ENCODE measurements at places on chromosomes 3 and 15.
A peak's percentile ranks its signal among the peaks of the same experiment; 100 is the strongest.

GRCh38 chr3:149277331-149277813, 55.7 kb upstream of the CP start:
- peak; percentile 56 for DNase-seq

DNA sequence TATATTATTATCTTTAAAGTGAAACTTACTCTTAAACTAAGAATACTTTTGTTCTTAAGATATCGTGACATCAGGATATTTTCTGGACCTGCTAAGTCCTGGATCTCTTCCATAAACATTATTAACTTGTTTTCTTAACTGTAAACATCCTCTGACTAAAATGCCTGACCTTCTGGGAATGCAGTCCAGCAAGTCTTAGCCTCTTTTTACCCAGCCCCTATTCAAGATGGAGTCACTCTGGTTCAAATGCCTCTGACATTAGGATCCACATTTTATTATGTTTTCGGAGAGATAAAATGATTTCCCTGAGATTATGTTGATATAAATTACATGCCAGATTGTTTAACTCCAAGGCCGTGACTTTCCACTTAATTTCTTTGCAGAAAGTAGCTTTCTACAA, 37.6 kb downstream of the OSTN start:
- DNase-seq, result no peak

GRCh38 chr3:54897028-54897711, 30.7 kb downstream of the LRTM1 start:
- DNase-seq, result no peak

GRCh38 chr3:51637941-51638471, 33.0 kb upstream of the TEX264 start:
- DNase-seq, result no peak

- no peak for DNase-seq
Measured at GRCh38 chr3:27358372-27358771, 10.8 kb downstream of the NEK10 start.

DNA sequence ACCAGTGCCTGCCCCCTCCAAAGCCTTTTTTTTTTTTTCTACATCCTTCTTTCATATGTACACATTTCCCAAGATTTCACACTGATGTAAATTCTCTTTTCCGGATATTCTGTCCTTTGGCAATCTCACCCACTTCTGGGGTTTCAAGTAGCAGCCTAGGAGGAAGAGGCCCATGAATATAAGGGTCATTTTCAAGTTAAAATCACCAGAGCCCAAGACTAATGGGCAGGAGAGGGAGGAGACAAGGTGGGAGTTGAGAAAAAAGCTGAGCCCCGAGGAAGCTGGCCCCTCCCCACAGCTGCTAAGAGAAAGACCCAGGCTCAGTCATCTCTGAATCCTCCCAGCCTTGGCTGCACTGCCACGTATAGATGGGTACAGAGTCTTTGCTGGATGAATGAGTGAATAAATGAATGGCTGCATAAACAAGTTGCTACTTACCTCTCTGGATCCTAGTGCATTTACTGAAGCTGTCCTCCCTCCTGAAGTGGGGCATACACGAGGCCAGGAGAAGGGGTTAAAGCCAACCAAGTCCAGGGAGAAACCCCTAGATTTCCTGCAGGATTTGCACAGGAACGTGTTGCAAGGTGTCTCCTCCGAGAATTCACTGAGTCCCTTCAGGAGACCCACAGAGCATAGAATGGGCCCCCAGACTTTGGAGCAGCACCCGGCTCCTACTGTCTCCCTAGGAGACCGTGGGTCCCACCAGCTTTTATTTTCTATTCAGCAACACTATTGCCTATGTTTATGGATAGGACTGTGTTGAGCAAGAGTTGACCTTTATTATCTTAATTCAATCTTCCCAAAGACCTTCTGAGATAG, 100.8 kb upstream of the LIPC start:
- no peak for DNase-seq

DNA sequence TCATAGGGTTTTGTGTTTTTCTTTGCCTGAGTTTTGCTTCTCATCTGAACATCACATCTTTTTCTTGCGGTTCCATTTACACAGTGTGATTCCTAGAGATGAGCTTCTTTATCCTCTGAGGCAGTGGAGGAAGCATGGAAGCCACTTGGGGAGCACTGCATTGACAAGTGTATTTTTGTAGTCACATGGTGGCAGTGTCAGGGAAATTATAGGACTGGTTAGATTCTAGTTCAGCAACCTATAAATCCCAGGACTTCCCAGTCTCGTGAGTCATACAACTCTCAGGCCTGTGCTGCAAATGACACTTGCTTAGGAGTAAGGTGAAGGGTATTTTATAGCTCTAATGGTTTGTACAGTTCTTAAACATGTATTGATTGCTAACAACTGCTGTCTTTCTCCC, 58.4 kb downstream of the RBM6 start:
- DNase-seq, result no peak

DNA sequence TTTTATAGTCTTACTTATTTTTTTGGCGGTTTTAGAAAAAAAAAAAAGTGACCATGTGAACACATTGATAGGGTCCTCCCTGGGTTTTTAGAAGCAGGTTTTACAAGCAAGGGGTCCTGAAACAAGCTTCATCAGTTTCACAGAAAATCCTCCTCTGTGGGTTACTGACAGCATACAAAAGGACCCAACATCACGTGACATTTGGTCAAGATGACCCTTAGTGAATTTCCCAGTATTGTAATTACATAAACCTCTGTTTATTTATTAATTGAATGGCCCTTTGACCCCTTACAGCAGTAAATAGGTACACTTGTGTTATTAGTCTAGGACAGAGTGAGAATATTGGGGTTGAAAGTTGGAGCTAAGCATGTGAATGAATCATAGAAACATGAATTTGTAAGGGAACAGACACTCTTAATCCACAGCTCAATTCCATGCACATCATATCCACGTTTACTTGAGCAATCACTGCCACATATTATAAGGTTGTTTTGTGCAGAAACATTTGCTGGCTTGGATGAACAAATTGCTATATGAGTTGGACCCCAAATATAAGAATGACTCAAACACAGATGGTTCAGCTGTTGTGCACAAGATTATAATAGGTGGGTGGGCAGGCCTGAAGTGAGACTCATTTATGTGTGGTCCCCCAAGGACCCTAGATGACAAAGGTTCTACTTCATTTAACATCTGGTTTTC, 137.5 kb downstream of the ZNF385D start:
- DNase-seq, result no peak

DNA sequence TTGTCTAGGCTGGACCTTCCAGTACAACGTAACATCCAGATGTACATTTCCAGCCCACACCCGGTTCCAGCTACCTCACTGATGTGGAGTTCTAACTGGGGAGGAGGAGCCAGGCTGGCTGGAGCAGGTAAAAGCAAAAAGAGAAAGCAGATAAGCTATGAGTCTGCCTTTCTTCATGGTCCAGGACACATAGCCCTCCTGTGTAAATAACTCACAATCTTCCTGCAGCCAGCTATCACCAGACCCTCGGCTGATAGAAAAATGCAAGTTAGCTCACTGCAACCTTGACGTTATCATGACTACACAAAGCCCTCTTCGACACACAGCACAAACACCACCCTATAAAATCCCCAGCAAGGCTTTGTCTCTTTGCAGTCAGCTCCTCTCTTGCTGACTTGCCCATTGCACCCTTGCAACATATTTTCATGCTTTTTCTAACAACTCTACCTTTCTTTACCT, 20.5 kb upstream of the ELP6 start:
- DNase-seq, result no peak

GRCh38 chr15:79769933-79770759, 126.7 kb downstream of the MTHFS start:
- DNase-seq, result no peak

- no peak for DNase-seq
Measured at GRCh38 chr15:82647835-82648256, 683 bp upstream of the CPEB1 start.

GRCh38 chr3:150138824-150139223, 168.1 kb upstream of the PFN2 start:
- no peak for DNase-seq

- no peak for DNase-seq
Measured at GRCh38 chr3:193809106-193809505, 216.1 kb downstream of the OPA1 start.

- DNase-seq, result peak; percentile 55
Measured at GRCh38 chr15:101258238-101259144, 6.6 kb upstream of the CHSY1 start.

DNA sequence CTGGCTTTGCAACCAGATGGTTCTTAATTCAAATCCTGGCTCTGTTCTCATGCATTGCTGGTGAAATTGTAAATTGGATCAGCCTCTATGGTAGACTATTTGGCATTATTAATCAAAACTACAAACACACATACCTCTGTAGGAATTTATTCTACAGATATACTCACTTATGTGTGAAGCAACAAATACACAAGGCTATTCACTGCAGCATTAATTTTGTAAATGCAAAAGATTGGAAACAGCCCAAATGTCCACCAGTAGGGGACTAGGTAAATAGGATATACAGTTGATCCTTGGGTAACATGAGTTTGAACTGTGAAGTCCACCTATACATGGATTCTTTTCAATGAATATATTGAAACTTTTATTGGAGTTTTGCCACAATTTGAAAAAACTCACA, 29.5 kb upstream of the LCTL start:
- no peak for DNase-seq

Data from brain pericyte (primary cell).